Germinal center (tissue), 1 donor: ENCODE measurements at places on chromosomes 5 and 9.

DNA sequence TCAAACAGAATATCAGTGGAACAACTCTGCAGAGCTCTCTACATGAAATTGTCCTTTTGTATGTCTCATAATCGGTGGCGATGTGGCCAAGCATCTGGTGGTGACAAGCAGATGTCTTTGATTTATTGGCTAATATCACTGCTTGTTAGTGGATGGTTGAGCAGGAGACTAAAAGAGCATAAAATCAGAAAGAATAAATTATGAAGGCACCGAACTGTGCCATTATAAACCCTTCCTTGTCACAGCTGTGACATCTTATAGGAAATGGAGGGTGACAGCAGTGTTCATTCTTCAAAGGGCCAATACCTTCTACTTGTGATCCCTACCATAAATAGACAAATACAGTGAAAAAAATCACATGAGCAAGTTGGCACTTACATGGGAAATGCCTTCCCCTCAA, 1404.3 kb downstream of the MAT2B start:
- no peak for DNase-seq

DNA sequence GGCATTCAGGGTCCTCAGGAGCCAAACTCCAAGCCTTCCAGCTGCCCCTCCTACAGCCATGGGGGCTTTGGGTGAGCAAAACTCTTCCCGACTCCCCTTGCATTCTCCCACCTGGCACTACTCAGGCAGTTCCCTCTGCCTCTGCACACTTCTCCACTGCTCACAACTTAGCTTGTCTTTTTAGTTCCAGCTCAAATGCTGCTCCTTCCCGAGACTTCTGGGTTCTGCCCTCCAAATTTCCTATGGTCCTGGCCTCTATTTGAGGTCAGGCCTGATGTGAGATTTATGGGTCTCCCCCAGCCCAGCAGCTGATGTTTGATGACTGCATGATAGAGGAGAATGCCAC, 5.7 kb upstream of the SLC25A48 start:
- no peak for DNase-seq

DNA sequence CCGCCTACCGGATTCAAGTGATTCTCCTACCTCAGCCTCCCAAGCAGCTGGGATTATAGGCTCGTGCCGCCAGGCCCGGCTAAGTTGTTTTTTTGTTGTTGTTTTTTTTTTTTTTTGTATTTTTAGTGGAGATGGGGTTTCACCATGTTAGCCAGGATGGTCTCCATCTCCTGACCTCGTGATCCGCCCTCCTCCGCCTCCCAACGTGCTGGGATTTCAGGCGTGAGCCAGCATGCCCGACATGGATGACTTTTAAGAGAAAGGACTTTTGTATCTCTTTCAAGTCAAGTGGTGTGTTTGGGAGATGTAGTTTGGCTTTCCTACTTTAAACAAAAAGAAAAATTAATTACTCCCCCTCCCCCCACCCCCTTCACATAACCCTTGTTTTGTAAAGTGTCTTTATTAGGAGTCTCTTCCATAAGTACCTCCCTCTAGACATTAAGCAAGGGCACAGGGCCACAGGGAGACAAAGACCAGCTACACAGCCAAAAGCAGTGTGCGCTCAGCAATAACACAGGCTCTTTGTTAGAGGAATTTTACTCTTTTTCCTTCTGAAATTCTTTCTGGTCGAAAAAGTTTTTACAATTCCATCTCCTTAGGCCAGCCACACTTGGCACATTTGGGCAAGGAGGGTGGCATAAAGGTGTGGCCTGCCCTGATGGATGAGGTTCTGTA, 31.2 kb downstream of the JAKMIP2 start:
- DNase-seq, result no peak

GRCh38 chr5:105230516-105231157, 1668.0 kb upstream of the NUDT12 start:
- no peak for DNase-seq

GRCh38 chr5:145697251-145697990, 137.7 kb downstream of the PRELID2 start:
- peak; percentile 5 for DNase-seq

DNA sequence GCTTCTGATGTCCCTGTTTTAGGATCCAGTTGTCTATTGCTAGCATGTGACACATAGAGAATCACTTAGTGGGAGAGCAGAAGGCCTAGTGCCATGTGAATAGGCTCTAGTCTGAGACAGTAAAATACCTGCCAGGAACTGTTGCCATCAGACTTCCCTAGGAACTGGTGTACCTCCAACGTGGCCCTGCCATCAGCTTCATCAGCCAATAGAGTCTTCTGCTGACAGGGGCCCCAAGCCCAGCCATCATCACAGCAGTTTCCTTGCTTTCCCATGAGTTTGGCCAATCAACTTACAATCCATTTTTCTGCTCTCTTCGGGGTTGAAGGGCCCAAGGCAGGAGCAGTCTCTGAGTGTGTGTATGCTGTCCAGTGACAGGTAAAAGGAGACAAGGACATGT, 128.4 kb upstream of the ADRA1B start:
- DNase-seq, result no peak

GRCh38 chr5:128084228-128085167, 932 bp downstream of the SLC12A2 start:
- peak; percentile 38 for DNase-seq

GRCh38 chr5:180050121-180050940, 21.2 kb downstream of the RNF130 start:
- no peak for DNase-seq

GRCh38 chr5:134563962-134564361, 38.5 kb downstream of the JADE2 start:
- no peak for DNase-seq
